ENCODE measurements at places on chromosomes 1 and 21.

- DNase-seq = no peak
These were observed 12.4 kb downstream of the SLC26A9 start for GRCh38 chr1:205930799-205931281.

DNA sequence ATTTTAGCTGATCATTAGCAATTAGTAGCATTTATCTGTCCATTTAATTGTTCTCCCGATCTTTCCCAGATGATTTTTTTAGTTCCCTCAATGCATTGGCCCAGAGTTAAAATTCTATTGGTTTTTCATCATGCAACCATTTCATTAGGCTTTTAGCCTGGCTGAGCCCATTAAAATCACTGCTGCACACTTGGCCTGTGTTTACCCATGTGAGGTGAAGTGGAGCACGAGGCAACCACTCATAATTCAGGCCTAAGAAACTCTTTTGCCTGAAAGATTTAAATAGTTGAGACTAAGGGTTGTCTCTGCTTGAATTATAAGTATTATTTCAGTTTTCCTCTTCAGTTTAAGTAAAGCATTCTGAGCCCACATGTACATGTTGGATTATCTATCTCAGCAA lies 889.0 kb upstream of the ADGRL4 start:
- no peak for DNase-seq

DNA sequence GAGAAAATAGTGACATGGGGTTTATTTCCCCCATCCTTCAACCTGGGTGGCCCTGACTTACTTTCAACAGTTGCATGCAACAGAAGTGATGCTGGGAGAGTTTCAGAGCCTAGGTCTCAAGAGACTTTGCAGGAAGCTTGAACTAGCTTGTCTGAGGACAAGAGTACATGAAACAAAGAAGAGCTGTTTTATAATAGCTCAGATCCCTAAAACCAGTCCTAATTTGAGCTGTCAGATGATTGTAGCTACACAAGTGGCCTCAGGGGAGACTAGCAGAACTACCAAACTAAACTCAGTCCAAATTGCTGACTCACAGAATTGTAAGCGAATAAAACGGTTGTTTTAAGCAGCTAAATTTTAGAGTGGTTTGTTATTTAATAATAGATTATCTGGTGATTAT lies 17.1 kb downstream of the RC3H1 start:
- no peak for DNase-seq

DNA sequence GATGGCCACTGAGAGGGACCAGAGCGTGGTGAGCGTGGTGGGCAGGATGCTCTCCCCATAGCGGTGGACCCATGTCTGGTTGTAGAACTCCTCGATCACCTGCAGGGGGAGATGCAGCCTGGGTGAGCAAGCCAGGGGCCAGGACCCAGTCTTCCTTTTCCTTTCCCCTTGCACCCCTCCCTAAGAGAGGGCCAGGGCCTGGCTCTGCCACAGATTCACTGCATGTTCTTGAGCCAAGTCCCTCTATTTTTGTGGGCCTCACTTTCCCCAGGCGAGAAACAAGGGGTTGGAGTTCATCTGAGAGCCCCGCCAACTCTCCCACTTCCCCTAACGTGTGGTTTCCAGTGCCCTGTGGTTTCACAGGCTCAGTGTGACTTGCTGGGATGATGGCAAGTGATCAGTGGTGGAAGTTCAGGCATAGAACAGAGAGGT lies 27.5 kb downstream of the SLC2A1 start:
- DNase-seq = no peak

GRCh38 chr1:203652724-203653461 lies 26.3 kb downstream of the ATP2B4 start:
- no peak for DNase-seq

GRCh38 chr1:181314959-181315358 lies 168.4 kb upstream of the CACNA1E start:
- DNase-seq = no peak

- DNase-seq = no peak
These were observed 106.1 kb downstream of the RIPK4 start for GRCh38 chr21:41660748-41661147.

DNA sequence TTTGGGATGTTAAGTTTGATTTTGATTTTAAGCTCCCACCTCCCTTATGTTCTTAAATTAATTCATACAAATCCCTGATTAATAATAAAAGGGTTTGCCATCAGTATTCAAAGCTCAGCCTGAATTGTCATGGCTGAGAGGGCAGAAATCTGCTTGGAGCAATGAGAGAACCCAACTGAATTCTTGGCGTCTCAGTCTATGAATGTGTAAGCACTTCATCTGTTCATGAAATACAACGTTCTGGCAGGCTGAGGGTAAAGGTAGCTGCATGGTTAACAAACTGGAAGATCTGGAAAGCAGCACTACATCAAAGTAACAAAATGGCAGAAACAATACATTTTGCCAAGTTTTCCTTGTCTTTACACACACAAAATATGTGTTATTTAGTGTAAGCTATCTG lies 95.3 kb downstream of the ACBD6 start:
- no peak for DNase-seq

DNA sequence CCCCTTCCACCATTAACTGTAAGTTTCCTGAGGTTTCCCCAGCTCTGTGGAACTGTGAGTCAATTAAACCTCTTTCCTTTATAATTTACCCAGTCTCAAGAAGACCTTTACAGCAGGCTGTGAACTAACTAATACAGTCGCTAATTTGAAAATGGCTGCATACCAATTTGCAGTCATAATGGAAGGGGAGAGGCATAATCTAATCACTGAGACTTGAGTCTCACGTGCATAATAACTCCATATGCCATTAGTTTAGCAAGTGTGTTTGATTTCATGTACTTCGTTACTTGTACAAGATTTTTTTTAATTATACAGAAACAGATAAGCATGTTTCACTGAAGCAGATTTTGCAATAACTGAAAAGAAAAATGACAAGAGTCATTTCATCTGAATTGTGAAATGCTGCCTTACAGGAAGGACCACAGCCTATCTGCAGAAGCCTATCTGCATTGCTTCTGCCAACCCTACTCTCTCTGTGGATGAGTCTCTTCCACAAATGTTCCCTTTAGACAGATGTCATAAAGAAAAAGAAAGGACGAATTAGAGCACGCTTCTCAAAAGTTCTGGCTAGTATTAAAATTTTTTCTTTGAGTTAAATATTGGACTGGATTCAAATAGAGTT lies 99.1 kb downstream of the PTGER3 start:
- DNase-seq = no peak

- DNase-seq = no peak
These were observed 89.5 kb downstream of the XCL2 start for GRCh38 chr1:168454211-168454815.

DNA sequence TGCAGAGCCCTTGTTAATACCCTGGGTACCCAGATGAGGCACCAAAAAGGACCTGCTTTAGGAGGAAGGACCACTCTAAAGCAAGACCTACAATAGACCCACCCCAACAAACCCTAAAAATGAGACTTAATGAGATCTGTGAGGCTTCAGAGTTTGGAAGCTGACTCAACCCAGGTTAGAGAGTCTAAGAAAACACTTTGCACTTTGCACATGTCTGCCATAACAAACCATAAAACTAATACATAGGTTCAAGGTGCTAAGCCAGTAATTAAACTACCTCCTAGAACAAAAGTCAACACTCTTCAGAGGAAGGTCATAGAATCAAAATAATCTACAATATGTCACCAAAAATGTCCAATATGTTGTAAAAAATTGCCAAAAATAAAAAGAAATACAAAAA lies 124.7 kb upstream of the C1orf21 start:
- DNase-seq = no peak

DNA sequence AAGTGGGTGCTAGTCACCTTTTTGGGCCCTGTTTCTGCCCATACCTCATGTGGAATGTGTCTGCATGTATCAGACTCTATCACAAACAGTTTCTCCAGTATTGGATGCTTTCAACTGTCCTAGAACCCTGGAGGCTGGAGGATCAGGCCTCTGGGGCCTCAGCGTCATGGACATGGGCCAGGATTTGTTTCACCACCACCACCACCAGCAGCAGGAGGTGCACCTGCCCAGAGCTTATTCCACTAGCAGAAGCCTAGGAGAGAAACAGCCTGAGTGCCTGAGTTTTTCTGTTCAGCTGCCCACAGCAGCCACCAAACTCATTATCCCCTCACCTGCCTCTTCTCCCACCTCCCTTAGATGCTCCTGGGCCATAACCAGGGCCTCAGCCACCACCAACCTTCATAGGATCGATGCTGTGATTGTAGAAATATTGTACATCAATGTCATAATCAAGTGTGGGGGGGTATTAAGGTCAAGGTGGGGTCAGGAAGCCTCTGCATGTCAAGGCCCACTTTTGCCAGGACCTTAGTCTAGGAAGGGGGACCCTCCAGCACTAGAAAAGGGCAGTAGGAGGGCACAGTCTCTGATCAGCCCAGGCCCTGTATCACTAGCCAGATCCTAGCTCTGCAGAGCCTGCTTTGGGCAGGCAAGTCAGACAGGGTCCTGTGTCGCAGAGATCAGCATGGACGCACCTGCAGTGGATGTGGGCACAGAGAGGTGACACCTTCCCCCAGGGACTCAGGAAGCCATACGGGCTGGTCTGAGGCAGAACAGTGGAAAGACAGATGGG lies 9.3 kb downstream of the DMAP1 start:
- DNase-seq = no peak
